Thoracic aorta (tissue), 2 donors: ENCODE measurements at places on chromosomes 1 and 21.

GRCh38 chr1:186872291-186872690 lies 43.5 kb downstream of the PLA2G4A start:
- no peak overlapping the region for H3K27ac ChIP-seq
- no peak overlapping the region for H3K4me3 ChIP-seq
- no peaks in the 10 kb centered on the region for H3K36me3 ChIP-seq
- no peak for DNase-seq

- H3K4me1 ChIP-seq, result no peaks in the 10 kb centered on the region
- H3K36me3 ChIP-seq, result no peaks in the 10 kb centered on the region
- no peak overlapping the region for H3K27ac ChIP-seq
- no peak for DNase-seq
- H3K4me3 ChIP-seq, result no peak overlapping the region
Observed at GRCh38 chr1:97094247-97094972, 372.8 kb downstream of the PTBP2 start.

- H3K4me3 ChIP-seq, result no peak overlapping the region
- no peaks in the 10 kb centered on the region for H3K4me1 ChIP-seq
- H3K27ac ChIP-seq, result no peak overlapping the region
- no peak for DNase-seq
- H3K36me3 ChIP-seq, result peaks cover 38% of the 10 kb centered on the region
- no peaks in the 10 kb centered on the region for H3K27me3 ChIP-seq
Observed at GRCh38 chr1:206735553-206736031, 35.0 kb upstream of the IL19 start.

GRCh38 chr1:27603681-27604578 lies at the start of gene AHDC1:
AHDC1 (minus strand) TSS chr1:27604144; CDS start chr1:27552115, 52,029 bp downstream.
- DNase-seq, result peak; percentile 73
- H3K4me1 ChIP-seq, result peaks cover 24% of the 10 kb centered on the region
- H3K27ac ChIP-seq, result peak within 1 kb of the TSS; percentile 94
- H3K4me3 ChIP-seq, result peak within 1 kb of the TSS; percentile 87
- H3K36me3 ChIP-seq, result no peaks in the 10 kb centered on the region
- no peaks in the 10 kb centered on the region for H3K27me3 ChIP-seq
